Colonic mucosa (tissue), 4 donors: ENCODE measurements at places on chromosomes 3 and 15.

DNA sequence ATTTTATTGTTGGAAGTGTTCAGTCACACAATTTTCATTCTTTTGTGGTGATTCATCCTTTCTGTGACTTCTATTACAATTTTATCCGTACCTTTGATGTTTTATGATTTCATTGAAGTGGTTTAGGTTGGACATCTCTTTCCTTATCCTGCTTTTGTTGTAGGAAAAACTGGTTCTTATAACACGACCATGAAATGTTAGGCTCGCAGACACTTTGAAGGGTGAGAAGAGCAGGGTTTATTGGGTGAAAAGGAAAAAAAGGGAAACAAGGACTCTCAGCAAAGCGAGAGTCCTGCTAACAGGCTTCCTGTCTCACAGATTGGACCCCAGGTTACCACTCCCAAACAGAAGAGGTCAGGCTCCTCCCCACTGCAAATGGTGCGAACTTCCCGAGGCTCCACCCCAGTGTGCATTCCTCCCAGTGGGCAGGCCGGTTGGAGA lies 257.4 kb downstream of the STXBP5L start:
- no peak for DNase-seq

GRCh38 chr3:117063930-117064329 lies 354.4 kb downstream of the TUSC7 start:
- DNase-seq, result no peak

GRCh38 chr15:75663931-75664421 lies 16.3 kb downstream of the SNX33 start:
- peak; percentile 78 for DNase-seq

DNA sequence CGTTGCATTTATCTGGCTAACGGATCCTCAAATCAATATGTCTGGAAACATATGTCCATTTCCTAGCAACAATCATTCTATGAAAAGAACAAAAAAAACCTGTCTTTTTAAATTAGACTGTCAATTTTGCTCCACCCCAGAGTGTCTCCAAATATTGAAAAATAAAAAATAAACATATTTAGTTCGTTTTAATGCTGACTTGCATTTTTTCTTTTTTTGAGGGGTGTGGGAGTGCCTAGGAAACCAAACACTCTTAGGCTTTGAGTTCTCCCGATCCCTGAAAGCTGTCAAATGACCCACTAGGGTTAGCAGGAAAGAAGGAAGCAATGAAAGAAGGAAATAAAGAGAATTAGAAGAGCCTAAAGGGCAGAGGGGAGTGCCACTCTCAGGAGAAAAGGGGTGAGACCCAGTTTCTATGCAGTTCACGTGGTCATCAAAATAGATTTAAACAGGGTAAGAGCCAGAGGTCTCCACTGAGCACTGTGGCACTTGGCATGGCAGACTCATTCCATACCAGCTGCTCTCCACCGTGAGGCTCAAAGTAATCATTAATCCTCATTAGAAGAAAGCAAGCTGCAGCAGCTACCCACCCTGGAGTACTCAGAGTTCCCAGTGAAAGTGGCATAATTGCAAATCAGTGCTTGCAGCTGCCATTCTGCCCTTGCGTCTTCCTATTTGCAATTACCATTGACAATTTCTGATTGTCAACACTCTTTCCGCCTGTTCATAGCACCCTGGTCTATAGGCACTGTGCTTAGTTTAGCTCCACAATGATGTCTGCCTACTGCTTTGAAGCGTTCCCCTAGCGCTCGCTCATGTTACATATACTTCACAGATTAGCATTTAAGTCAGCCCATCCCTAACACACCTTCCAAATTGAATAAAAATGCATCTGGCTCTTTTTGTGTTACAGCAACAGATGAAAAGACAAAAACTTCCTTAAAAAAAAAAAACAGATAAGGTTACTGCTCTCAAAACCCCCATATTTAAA lies 32.3 kb downstream of the PDZRN3 start:
- no peak for DNase-seq

GRCh38 chr3:173351886-173352285 lies 45.7 kb upstream of the NLGN1 start:
- no peak for DNase-seq

GRCh38 chr3:161371441-161372320 lies at the start of gene SPTSSB:
TSS of gene SPTSSB (minus strand) at chr3:161371517. CDS start at chr3:161346323, 25,194 bp downstream.
- peak; percentile 43 for DNase-seq

DNA sequence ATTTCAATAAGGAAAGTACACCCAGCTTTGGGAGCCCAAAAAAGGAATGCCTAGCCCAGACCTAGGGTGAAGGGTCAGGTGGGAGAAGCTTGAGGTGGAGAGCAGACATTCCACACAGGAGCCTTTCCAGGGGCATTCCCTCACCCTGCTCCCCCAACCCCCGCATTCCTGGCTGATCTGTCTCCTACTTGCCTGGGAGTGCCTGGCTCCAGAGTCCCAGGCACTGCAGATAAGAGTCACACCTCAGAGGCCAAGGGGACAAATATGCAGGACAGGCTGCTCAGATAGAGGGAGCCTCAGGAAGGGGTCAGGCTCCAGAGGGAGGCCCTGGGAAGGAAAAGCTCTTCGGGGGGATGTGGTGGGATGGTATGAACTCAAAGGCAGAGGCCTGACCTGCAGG lies 20.8 kb upstream of the HCN4 start:
- no peak for DNase-seq

DNA sequence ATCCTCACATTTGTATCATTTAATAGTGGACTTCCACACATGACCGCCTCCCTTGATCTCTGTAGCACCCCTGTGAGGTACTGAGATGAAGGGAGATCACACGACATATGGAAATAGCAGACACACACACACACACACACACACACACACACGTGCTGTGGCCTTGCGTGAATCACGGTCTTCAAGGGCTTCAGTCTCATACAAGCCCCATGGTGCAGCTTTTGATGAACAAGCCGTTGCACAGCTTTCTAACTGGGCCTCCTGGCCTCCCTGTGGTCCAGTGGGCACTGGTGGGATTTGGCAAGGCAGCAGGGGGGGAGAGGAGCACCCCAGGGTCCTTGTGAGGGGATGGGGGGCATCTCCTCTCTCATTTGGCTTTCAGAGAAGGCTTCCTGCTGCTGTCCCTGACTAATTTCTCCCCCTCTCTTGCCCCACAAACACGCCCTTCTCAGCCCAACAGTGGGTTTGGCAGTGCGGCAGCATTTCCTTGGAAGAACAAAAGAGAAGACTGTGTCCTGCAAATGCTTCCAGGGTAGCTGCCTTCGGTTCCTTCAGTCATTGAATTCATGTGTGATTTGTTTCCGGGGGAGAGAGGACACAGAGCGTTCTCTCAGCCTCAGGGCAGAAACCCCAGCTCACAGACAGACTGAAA lies 98.7 kb downstream of the SMAD6 start:
- no peak for DNase-seq

DNA sequence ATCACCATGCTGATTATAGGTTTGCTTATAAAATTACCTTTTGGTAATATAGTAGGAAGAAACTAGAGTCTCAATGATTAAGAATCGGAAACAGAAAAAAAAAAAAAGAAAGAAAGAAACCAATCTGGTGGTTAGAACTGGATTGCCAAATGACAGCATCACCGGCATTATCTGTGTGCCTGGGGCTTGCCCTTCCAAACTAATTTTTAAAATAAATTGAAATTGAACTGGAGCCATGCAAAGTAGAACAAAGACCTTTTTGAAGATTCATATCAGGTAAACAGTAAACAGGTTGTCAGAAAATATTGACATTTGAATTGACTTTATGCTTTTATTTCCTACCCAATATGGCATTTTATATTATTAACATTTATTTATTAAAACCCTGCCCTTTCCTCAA lies 11.2 kb upstream of the CPB1 start:
- no peak for DNase-seq

- no peak for DNase-seq
Observed at GRCh38 chr3:40042752-40043443, 233.5 kb downstream of the MYRIP start.

GRCh38 chr3:13159890-13160289 lies 86.7 kb upstream of the IQSEC1 start:
- DNase-seq, result no peak

DNA sequence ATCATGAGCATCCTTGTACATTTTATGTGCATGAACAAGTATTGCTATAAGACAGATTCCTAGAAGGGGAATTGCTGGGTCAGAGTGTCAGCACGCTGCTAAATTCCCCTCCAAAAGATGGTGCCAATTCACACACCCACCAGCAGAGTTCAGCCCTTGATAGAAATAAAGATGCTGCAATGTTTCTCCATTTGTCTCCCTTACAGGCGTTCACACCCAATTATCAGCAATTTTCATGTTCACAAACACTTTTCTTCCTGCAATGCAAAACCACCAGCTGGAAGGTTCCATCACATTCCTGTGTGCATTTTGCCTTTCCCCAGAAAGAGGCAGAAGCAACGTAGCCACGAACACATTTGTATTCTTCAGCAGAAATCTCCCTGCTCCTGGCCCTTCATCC lies 3.3 kb upstream of the TAMM41 start:
- no peak for DNase-seq

- peak; percentile 92 for DNase-seq
Observed at GRCh38 chr3:50316657-50317242, 5.8 kb downstream of the HYAL2 start.
